HFFc6 (cell line): ENCODE measurements at places on chromosomes 1 and 21.

DNA sequence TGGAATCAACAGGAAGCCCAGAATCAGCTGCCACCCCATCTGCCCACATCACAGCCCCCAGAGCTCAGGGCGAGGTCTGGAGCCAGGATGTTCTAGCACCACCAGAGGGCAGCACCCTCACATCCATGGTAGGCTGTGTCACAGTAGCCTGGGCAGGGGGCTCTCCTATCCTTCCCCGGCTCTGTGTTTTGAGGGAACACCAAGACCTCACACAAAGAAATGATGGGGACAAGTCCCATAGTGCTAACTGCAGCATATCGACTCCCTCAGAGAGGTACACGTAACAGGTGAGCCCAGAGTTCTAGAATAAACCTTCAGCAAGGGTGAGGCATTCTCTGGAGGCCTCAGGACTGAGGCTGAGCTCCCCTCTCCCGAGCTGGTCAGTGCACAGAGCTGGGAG, 2.3 kb upstream of the KCNC4 start:
- DNase-seq, result no peak

- no peak for DNase-seq
Measured at GRCh38 chr1:208211921-208212843, 32.0 kb downstream of the PLXNA2 start.

DNA sequence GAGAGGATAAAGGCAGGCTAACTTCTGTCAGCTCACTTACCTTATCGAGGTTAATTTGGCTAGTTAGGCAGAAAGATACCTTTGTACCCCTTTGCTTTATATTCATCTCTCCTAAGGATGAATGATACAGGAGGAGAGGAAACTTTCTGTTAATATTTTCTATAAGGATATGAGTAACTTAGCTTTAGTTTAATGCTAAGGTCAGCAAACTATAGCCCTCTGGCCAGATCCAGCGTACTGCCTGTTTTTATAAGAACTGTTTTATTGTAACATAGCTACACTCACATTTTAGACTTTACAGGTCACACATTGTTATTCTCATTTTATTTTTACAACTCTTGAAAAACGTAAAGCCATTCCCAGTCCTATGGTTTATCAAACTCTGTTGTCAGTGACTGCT, 18.1 kb downstream of the DHX9 start:
- no peak for DNase-seq

DNA sequence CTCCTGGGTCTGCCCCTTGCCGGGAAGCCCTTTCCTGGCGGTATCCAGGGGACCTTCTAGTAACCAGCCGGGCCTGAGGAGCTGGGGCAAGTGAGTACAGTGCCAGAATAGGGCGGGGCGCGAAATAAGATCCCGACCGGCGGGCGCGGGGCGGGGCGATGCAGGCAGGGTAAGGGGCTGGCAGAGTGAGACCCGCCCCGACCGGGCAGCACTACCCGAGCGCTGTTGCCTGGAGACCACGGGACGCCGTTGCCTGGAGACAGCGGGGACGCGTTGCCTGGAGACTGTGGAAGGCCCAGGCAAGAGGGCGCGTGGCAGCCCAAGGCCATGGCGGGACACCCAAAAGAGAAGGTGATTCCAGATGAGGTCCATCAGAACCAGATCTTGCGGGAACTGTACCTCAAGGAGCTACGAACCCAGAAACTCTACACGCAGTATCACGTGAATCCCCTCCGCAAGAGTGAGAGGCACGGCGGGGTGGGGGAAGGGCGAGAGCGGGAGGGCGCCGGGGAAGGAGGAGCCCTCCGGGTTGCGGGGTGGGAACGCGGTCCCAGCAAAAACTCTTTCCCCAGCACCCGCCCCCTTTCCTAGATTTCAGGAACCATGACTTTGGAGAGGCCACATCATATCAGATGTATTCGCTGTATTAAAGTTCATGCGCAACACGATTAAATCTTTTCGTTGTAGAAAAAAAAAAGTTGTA, 24.3 kb downstream of the EBNA1BP2 start:
- peak; percentile 42 for DNase-seq

GRCh38 chr1:31416101-31416736, 3.2 kb downstream of the SERINC2 start:
- no peak for DNase-seq

DNA sequence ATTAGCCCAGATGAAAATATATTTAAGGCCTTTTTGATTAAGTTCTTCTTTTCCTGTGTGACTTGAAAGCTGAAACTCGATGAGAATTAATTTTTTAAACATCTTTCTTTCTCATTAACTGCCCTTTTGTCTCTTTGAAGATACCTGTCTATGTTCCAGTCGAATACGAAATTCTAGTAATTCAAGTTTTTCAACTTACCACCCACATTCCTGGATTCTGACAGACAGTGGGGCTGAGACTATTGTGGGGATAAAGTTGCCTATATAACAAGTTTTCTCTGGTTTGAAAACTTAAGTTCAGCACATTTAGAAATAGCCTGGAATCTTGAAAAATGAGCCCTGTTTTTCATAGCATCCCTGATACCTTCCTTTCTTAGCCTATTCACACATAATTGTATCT, 114.6 kb downstream of the NTNG1 start:
- no peak for DNase-seq

GRCh38 chr1:9246841-9247785, 12.5 kb downstream of the H6PD start:
- DNase-seq, result no peak

GRCh38 chr21:26508903-26509302, 64.2 kb downstream of the CYYR1 start:
- no peak for DNase-seq

- DNase-seq, result no peak
Measured at GRCh38 chr21:30408782-30409494, 13.1 kb downstream of the KRTAP13-1 start.

DNA sequence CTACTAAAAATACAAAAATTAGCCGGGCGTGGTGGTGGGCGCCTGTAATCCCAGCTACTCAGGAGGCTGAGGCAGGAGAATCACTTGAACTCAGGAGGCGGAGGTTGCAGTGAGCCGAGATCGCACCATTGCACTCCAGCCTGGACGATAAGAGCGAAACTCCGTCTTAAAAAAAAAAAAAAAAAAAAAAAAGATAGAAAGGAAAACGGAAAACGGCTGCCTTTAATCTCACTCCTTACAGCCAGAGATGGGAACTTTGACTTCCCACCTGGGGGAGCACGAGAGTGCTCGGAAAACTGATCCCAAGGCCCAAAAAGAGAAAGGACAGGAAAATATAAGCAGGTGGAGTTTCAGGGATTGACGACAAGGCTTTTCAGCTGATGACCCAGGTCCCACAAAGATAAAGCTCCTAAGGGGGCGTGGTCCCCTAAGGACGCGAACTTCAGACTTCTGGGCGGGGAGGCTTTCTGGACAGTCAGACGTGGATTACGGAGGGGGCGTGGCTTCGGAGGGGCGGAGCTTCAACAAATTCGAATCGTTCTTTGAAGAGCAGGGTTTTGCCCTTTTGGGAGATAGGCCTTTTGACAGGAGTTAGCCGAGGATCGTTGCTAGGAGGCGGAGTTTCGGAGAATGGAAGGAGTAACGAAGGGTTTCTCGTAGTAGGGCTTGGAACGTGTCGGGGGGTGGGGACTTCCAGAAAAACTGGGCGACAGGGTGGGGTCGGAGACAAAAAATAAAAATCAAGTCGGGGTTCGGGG, 958 bp upstream of the CKS1B start:
- peak; percentile 97 for DNase-seq

- no peak for DNase-seq
Measured at GRCh38 chr1:172338295-172338735, 82.2 kb upstream of the C1orf105 start.

GRCh38 chr1:24683713-24684162, 40.6 kb downstream of the SRRM1 start:
- peak; percentile 98 for DNase-seq

DNA sequence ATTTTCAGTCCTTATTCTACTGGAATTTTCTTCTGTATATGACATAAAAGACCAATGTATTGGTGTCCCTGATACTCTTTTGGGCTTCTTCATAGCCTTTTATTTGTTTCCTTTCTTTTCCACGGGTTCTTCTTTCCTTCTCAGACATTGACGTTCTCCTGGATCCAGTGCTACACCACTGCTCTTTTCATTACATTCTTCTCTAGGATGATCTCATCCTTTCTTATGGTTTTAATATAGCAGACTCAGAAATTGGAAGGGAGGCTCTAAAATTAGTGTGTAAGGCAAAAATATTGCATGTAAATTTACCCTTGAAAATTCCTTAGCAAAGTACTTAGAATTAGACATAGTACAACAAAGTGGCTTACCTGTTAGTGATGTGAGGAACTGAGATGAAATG, 65.3 kb downstream of the SELENOF start:
- DNase-seq, result no peak

DNA sequence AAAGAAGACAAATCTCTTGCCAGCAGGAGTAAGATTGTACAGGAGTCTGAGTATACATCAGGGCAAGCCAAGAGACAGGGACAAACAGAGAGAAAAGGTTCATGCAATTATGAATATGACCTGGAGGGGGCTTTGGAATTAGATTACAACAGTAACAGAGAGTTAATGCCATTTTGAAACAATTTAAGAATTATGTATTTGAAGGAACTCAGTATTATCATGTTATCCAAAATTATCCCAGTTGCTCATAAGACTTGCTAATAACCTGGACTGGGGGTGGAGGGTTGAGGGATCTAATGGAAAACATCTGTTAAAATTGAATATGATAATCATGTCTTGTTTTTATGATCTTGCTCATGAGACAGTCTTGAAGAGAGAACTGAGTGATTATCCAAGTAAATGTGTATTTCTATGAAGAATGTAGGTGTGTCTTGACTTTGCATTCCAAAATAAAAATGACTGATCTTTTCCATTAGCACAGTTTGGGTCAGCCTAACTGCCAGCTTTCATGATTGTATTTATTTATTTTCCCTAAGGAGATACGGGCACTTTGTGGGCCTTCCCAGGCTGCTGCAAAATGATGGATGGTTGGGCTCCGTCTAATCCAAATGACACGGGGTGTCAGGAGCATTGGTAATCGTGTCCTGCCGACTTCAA, 117.7 kb downstream of the ERG start:
- DNase-seq, result peak; percentile 33

GRCh38 chr1:194378517-194378916, 1192.1 kb upstream of the B3GALT2 start:
- peak; percentile 4 for DNase-seq
